ENCODE measurements at places on chromosomes 3 and 15.

DNA sequence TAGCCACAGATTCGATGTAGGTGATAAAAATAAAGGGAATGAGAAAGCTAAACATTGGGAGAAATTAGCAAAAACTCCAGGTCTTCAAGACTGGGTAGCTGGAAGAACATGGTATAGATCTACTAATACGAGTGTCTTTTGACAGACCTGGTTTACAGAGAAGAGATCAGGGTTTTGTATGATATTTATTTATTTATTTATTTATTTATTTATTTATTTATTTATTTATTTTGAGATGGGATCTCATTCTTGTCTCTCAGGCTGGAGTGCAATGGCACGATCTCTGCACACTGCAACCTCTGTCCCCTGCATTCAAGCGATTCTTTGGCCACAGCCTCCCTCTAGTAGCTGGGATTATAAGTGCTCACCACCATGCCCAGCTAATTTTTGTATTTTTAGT, 448.4 kb downstream of the CNTN4 start:
- DNase-seq, result no peak

DNA sequence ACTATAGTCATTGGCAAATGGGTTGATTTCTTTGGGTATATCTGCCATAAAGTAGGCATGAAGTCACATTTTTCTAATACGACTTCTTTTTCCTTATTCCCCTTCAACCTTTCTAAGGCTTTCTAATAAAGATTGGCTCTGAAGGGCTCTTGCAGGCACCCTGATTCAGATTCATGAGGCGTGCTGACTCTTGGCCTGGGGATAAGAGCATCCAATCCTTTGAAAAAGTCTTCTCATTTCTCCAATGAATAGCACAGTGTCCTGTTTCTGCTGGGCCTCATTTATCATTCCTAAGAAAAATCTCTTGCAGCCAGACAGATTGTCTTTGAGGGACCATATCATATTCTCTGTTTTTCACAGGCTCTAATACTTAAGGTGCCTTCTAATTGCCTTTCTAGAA, 32.3 kb upstream of the BNIP2 start:
- DNase-seq, result no peak

- DNase-seq, result no peak
These were observed 341.2 kb upstream of the C2CD4B start for GRCh38 chr15:62506217-62506805.

- DNase-seq, result no peak
These were observed 2.3 kb upstream of the FEM1B start for GRCh38 chr15:68275165-68275746.

GRCh38 chr3:32743934-32744333, 58.9 kb downstream of the CNOT10 start:
- DNase-seq, result no peak

DNA sequence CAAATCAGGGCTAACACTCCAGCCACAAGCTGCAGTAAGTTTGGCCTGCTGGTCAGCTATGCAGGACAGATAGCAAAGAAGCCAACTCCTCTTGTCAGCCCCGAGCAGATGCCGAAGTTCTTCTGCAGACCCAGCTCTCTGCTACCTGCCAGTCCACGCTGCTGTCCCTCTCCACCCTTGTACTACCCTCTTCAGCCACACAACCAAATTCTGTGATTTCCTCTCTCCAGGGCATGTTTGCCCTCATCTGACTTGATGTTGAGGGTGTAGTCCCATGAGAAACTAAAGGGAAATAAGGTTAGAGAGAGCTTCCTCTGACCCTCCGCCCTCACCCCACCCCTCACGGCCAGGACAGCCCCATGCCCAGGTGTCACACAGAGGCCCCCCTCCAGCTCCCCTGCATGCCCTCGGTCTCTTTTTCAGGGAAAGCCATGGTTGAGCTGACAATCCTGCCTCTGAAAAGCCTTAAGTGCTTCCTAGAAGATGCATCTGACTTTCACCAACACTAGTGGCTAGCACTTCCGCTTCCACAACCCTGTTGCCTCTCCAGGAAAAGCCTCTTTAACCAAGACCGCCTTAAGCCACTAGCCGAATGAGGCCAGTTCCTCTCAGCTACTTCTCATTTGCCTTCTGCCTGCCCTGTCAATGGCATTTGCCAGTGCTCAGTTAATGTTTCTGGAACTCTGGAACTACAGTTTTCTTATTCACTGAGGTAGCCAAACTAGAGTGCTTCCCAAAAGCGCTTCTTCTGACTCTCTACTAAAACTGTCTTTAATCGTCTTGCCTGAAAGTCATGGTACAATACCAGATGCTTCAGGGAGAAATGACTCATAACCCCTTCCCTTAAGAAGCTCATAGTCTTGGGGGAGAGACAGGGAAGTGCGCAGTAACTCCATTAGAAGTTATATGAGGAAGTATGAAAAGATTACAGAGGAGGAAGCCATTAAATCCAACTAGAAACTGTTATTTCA, 300.4 kb upstream of the STT3B start:
- no peak for DNase-seq

- no peak for DNase-seq
These were observed 440.1 kb downstream of the GABRG3 start for GRCh38 chr15:27410996-27411605.

DNA sequence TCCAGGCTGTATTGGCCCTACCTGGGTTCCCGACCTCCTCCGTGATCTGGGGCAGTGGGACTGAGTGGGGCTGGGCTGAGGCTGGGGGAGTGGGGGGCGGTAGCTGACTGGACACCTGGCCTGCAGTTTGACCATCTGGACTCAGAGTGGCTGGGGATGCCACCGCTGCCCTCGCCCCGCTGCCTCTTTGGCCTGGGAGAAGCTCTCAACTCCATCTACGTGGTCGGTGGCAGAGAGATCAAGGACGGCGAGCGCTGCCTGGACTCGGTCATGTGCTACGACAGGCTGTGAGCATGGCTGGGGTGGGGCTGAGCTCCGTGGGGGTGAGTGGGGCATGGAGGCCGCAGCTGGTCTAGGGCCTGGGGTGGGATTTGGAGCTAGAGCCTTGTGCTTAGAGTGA, 2.7 kb downstream of the KLHL40 start:
- no peak for DNase-seq

DNA sequence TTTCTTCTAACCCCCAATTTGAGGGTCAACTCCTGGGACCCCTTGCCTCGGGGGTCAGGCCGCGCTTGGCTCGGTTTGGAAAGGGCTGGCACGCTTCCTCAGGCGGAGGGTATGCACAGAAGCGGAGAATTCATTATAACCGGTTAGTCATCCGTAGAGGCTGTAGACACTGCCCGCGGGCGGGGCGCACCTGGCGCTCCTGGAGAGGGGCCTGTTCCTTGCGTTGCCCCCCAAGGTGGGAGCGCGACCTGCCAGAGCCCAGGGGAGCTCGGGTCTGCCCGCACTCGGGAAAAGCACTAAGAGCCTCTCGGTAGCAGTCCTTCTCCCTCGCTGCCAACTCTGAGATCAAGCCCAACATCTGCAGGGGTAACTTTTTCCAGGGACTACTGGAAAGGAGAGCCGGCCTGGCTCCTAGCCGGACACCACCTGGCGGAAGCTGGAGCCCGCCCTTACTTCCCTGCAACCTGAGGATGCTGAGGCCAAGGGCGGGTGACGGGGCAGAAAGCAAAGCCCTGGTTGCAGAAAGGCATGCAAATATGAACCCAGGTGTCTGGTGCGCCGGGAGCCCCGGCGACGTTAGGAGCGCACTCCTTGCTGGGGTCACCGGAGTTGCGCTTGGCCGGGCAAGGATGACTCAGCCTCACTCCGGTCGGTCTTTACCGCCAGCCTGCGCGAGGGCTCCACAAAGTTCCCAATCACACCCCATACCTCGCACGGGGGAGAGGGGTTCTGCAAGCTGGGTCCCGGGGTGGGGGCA, 1.5 kb upstream of the CACNA2D3 start:
- DNase-seq, result no peak

- no peak for DNase-seq
These were observed 34.6 kb downstream of the GLDN start for GRCh38 chr15:51375966-51376640.

DNA sequence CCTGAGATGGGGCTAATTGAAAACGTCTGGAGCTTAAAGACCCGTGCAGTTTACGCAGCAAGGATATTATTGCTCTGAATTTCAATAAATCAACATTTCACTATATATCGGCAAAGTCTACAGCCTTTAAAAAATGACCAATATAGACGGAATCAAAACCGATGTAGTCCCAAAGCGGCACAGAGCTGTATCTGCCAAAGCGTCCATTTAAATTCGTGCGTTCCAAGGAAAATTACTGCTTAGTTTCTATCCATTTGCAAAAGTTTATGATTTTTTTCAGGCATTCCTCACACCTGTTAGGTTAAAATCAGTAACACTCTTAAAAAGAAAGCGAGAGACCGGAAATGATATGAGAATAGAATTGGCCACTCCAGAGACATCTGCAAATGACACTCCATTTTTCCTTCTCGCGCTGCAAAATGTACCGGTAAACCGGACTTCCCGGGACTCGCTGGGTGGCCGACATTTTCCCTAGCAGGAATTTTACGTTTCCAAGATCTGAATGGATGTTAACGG, 777 bp upstream of the EIF4A2 start:
- no peak for DNase-seq

GRCh38 chr3:182626484-182627467, 166.5 kb upstream of the ATP11B start:
- no peak for DNase-seq

GRCh38 chr3:107962946-107963345, 127.9 kb downstream of the CD47 start:
- no peak for DNase-seq

DNA sequence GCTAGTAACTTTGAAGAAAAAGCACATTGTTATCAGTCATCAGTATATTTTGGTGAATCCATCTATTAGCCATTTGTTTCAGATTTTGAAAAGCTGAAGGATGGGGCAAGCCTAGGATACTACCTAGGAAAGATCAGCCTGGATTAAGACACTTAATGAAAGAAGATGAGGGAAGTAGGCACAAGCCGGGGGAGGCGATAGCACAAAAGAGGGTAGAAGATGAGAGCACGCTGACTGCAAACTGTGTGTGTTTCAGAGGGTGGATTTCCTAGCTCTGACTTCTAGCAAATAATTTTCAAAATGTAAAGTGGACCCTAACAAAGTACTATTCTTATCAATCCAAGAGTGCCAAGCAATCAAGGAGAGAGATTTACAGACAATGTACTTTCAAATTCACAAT, 22.2 kb upstream of the SOX2 start:
- no peak for DNase-seq

- DNase-seq, result no peak
These were observed 45.4 kb downstream of the MAGEF1 start for GRCh38 chr3:184666442-184666841.

DNA sequence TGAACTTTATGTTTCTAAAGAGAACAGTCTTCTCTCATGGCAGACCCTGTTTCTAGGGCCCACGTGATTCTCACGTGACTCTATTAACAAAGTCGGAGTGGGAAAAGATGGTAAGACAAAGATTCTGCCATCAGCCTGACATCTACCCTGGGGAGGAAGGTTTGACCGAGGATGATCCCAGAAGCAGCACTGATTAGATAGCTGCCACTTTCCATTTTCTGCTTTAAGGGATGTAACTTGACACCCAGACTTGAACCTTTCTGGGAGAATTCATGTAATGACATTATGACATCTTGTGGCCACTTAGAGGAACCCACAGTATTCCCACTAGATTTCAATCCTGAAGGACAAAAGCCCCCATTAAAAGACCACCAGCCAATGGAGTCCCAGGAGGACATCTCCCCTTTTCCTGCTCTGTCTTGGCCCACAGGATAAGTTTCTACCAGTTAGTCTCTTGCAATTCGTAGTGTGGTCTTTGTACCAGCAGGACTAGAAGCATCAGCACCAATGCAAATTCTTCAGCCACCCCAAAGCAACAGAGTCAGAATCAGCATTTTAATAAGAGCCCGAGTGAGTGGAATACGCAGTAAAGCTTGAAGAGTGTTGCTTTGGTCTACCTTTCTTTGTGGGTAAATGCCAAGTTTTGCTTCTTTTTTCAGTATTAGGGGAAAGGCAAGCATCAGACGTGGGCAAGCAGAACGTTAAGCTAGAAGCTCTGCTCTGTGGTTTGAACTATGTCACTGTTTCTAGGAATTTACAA, 480.5 kb upstream of the PROK2 start:
- DNase-seq, result no peak

- no peak for DNase-seq
These were observed 23.0 kb upstream of the FURIN start for GRCh38 chr15:90845201-90845949.

- DNase-seq, result no peak
These were observed 115.2 kb upstream of the TSC22D2 start for GRCh38 chr3:150292891-150293290.

- no peak for DNase-seq
These were observed 14.2 kb upstream of the U2SURP start for GRCh38 chr3:142987080-142987700.

- DNase-seq, result no peak
These were observed 49.7 kb downstream of the ADAM10 start for GRCh38 chr15:58699769-58700168.

DNA sequence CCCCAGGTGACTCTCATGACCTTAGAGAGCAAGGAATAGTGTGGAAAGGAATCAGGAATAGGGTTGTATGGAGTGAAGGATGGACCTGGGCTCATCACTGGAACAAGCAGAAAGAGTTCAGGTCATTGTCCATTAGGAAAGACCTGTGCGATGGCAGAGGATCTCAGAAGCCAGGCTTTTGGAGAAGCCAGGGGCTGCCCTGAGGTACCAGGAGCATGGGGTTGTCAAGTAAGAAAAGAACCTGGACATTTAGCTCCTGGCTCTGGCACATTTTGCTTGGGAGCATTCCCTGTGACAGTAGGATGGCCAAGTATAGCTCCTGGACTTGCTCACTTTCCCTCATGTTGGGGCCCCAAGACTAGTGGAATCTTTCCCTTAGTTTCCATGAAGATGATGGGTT, 52.9 kb upstream of the MANF start:
- no peak for DNase-seq

- no peak for DNase-seq
These were observed 58.0 kb upstream of the FBN1 start for GRCh38 chr15:48703544-48703943.

GRCh38 chr15:82918162-82918561, 34.4 kb downstream of the HOMER2 start:
- no peak for DNase-seq

DNA sequence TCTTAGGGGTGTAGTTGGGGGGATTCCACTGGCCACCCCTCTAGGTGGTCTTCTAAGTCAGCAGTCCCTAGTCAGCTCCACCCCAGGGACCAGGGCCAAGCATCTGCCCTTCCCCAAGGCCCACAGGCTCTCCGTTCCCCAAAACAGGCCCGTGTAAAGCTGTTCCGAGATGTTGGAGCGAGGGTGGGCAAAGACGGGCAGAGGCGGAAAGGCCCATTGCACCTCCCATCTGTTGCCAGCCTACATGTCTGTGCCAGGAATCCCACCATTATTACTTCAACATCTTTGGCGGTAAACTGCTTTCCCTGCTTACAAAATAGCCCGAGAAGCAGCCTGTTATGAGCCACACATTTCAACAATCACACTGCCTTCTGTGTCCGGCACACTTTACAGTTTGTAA, 1.9 kb upstream of the ATP2B2 start:
- DNase-seq, result no peak

Data from stimulated activated CD4-positive, alpha-beta T cell treated with anti-CD3 and anti-CD28 coated beads, Interleukin-12 subunit alpha, Interleukin-12 subunit beta, amount 100 ng/mL, for 4 hours (primary cell).